ENCODE measurements at places on chromosomes 12 and 14.
A peak's percentile ranks its signal among the peaks of the same experiment; 100 is the strongest.

DNA sequence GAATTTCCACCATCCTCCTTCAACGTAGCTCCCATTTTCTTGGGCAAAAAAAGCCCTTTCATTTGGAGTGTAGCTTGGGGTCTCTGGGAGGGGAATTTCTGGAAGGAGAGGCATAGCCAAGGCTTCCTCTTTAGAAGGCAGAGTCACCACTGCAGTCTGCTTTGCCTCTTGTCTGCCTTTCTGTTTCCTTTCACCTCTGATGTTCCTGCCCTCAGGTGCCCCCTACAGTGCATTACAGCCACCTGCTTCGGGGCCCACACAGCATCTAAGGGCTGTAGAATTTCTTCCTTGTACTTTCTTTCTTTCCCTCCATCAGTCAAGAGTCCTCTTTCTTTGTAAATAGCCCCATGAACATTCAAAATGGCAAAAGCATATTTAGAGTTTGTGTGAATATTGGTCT is 1313.9 kb downstream of the TMEM121 start:
- no peak for DNase-seq

DNA sequence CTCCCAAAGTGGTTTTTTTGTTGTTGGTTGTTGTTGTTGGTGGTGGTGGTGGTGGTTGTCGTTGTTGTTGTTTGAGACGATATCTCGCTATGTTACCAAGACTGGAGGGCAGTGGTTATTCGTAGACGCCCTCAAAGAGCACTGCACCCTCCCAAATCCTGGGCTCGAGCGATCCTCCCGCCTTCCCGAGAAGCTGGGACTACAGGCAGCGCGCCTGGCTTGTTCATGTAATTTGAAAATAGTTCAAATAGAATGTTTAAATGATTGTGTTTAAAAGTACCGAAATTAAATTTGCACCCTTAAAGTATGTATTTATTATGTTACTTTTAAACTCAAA is 439 bp upstream of the ANAPC5 start:
- no peak for DNase-seq

GRCh38 chr12:115619061-115619460 is 658.4 kb downstream of the MED13L start:
- DNase-seq, result no peak

- peak; percentile 41 for DNase-seq
Measured at GRCh38 chr12:4275870-4276301, 2.3 kb downstream of the CCND2 start.

DNA sequence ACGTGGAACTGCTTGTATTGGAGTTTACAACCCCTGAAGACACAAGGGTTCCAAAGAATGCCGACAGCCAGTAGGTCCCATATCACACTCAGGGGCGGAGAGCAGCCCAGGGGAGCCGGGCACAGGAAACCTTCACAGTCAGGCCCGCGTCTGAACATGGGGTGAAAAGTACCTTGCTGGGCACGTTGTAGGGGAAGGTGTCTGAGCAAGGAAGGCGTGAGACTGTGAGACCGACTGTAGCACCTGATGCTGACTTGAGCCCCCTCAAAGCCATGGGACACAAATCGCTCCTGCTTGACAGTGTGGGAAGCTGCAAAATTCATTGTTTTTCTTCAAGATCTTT is 14.7 kb downstream of the RIMBP2 start:
- no peak for DNase-seq

- no peak for DNase-seq
Measured at GRCh38 chr12:54605138-54605970, 16.9 kb upstream of the PPP1R1A start.

- DNase-seq, result no peak
Measured at GRCh38 chr14:78363008-78363407, 192.8 kb downstream of the NRXN3 start.

- DNase-seq, result peak; percentile 100
Measured at GRCh38 chr14:75452900-75453816, 25.3 kb downstream of the JDP2 start.

GRCh38 chr12:94421868-94422740 is 37.6 kb downstream of the CEP83 start:
- no peak for DNase-seq

GRCh38 chr12:98893675-98894411 is 248.8 kb downstream of the APAF1 start:
- peak; percentile 47 for DNase-seq

- peak; percentile 33 for DNase-seq
Measured at GRCh38 chr12:49091056-49091835, 3.4 kb downstream of the DHH start.

- peak; percentile 4 for DNase-seq
Measured at GRCh38 chr12:100268835-100269564, 2.0 kb downstream of the SCYL2 start.

DNA sequence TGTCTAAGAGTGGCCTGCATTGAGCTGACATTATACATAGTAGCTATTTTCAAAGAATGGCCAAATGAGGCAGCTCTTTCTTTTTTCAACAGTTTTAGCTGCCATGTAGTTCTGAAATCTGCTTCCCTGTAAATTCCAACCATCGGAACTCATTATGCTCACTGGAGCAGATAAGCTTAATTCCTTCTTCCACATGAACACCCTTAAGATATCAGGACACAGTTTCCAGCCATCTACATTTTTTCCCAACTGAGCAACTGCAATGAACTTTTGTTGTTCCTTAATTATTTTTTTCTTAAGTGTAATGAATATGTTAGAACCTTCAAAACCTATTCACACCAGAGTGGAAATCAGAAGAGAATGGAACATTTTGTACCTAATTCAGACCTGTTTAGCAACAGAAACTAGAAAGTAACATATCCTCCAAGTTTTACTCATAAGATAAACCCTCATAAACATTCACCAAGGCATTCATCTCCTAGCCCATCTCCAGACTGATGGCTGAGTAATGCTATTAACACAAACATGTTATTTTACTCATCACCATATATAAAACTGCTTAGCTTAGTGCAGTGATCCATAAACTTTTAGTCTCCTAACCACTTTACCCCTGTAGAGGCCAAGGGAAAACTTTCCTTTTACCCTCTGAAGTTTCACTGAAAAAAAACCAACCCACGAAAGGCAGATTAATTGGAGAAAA is 296.1 kb upstream of the SYT1 start:
- no peak for DNase-seq

DNA sequence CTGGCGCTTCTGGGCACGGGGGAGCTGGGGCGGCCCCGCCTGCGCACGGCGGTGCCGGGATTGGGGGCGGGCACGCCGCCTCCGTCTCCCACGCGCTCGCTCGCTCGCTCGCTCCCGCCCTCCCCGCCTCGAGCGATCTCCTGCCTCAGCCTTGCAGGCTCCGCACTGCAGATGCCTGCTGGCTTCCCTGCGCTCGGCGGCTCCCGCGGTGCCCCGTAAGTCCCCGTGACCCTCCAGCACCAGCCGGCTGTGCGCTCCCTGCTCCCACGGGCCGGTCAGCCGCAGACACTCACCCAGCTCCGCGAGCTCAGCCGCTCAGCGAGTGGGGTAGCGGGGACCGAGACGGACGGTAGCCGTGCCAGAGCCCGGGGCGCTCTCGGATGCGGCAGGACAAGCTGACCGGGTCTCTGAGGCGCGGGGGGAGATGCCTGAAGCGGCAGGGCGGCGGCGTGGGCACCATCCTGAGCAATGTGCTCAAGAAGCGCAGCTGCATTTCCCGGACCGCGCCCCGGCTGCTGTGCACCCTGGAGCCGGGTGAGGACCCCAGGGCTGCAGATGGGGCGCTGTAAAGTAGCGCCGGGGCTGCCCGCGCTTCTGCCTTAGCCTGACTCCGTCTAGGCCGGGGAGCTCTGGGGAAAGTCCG is at the start of gene TBC1D30:
TSS of gene TBC1D30 (plus strand) at position 148 of the 643 bp plus-strand sequence. CDS start at position 381, 233 bp downstream.
- peak; percentile 39 for DNase-seq

GRCh38 chr14:91061056-91061887 is 831 bp upstream of the RPS6KA5 start:
- DNase-seq, result no peak

GRCh38 chr14:55062517-55063351 is 11.3 kb downstream of the MAPK1IP1L start:
- DNase-seq, result no peak

DNA sequence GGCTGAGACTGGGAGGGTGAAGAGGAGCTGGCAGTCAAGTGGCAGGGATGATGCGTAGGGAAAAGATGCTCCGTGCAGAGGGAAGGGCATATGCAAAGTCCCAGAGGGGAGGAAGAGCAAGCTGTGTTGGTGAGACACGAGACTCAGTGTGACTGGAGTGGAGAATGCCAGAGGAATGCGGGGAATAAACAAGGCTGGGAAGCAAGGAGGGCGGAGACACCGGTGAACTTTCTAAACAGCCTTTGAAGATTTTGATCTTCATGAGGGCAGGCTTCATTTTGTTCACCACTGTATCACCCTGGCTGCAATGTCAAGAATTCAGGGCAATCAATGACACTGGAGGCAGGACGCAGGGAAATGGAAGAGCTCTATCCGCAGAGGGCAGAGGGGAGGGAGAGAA is 535.8 kb downstream of the FUT8 start:
- DNase-seq, result peak; percentile 60

DNA sequence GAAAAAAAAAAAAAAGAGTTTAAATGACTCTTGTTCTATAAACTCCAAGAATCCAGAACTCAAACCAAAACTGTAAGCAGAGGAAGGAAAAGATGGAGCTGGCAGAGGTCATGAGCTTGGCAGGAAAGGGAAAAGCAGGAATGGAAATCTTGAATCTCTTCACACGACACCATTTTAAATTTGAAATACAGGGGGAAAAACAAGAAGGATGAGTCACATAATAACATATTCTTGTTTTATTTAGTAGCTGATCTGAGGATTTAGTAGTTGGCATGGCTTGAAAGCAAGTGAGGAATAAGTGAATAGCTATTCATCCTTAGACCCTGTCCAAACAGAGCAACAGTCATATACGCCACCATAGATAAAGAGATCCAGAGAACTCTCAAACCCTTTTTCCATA is 35.0 kb downstream of the EPS8 start:
- no peak for DNase-seq

DNA sequence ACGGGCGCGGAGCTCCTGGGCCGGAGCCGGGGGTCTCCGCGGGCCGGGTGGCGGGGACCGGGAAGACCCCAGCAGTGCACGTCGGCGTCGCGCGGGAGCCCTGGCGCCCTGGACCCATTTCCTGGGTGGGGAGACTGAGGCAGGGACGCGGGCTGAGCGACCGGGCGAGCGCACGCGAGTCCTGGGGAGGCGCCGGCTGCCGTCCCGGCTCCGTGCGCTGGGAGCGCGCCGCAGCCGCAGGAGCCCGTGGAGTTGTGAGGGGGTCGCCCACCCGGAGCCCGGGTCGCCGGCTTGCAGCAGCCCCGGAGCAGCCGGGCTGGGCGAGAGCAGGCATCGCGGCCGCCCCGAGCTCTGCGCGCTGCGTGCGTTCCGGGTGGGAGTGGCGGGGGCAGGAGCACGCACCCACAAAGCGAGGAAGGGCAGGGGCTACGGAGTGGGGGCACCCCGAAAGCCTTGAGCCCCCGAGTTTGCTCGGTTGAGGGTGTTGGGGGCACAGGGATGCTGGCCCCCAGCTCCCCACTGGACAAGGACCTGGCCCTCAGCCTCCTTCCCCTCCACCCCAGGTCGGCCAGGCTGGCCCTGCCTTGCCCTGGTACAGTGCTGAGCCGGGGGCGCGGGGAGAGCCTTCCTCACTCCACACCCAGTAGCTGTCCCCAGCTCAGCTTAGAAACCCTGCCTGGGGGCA is 620 bp downstream of the MMP17 start:
- DNase-seq, result no peak

- no peak for DNase-seq
Measured at GRCh38 chr12:49253033-49253623, 11.8 kb upstream of the TUBA1C start.

- no peak for DNase-seq
Measured at GRCh38 chr12:45217846-45218245, 2.0 kb downstream of the ANO6 start.

DNA sequence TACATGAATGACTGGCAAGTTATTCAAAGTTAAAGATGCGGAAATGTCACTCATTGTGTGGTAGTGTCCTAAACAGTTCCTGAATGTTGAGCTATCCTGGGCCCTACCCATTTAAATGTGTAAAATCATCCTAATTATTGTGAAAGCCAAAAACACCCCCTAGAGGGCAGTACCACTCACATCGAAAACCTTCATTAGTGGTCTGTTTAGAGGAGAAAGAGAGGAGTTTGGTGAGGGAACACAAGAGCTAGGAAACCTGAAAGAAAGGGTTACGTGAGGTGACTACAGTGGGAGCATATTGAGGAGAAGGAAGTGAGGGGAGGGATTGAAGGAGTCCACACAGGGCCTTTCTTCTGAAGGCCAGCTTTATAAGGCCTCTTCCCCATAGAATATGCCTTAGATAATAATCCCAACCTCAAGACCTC is 2.5 kb upstream of the TEP1 start:
- DNase-seq, result peak; percentile 56

DNA sequence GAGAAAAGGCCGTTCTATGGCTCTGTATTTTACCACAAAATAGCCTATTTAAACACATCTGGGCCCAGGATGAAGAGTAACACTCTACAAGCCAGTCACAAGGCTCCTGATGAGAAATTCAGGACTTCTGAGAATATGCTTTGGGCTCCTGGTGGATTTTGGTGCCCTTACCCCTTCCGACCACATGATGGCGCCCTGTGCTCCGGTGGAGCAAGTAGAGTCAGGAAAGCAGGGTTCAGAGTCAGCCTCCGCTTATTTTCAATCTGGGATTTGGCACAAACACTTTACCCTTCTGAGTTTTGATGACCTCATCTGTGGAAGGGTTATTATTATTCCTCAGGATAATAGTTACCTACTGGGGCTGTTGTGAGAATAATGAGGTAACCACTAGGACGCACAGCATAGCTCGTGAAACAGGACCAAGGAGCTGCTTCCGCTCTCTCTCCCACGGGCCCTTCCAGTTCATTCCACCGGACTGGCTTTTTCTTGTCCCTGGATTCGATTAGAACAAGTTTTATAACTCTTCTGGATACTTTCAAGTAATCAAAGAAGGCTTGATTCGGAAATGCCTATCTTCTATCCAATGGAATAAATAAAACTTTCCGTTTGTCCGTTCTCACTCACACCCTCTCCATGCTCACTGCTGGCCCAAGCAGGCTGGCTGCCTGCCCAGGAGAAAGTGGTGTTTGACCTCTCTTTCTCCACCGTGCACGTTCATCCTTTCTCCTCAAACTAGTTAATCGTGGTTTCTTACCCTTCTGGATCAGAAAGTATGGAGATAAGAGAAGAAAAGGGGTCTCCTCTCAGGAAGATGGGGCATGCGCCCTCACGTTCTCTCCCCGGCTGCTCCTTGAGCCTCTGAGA is 104.6 kb downstream of the GALC start:
- DNase-seq, result peak; percentile 64

- DNase-seq, result no peak
Measured at GRCh38 chr12:46950094-46950493, 124.3 kb upstream of the SLC38A4 start.

- peak; percentile 24 for DNase-seq
Measured at GRCh38 chr12:54126029-54126695, 62.6 kb downstream of the SMUG1 start.

DNA sequence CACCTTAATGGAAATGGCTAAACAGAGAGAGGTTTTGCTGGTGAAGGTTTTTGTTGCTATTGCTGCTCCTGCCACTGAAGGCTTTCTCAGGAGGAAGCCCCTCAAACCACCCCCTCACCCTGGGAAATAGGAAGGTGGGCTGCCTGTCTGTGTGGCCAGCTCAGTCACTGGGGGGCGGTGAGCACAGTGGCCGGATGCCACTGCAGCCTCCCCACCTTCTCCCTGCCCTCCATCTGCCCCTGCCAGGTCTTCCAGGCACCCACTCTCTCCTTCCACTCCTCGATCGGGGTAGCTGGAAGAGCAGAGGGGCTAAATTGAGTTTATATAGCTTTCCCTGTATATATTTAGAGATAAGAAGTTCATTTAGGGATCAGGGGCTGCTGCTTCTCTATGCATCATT is 80.8 kb downstream of the PAPOLA start:
- peak; percentile 0 for DNase-seq

GRCh38 chr14:73428353-73428824 is 30.0 kb downstream of the NUMB start:
- no peak for DNase-seq

GRCh38 chr12:54134850-54135249 is 53.9 kb downstream of the SMUG1 start:
- DNase-seq, result no peak

All from ELF-1 (cell line).